ENCODE measurements at places on chromosomes 2 and 18.

DNA sequence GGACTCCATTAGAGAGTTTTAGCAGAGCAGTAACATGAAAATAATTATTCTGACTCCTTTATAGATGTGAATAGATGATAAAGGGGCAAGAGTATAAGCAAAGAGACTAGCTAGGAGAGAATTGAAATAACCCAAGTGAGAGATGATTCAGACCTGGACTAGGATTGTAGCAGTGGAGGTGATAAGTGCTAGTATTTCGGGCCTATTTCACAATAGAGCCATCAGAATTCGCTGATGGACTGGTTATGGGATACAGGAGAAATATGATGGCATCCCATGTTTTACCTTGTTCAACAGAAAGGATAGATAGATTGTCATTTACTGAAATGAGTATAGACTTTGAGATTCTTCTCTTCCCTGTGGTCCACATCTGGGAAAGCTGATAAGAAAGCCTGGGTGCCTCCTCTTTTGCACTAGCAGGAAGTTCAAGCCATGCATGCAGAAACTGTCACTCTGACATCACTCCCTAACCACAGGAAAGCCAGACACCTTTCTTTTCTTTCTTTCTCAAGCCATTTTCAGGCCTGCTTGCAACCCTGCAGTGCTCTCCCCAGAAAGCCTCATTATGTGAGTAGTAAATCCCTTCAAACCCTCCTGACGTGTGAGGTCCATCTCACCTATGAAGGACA lies 25.3 kb downstream of the DYNAP start:
- DNase-seq = no peak

DNA sequence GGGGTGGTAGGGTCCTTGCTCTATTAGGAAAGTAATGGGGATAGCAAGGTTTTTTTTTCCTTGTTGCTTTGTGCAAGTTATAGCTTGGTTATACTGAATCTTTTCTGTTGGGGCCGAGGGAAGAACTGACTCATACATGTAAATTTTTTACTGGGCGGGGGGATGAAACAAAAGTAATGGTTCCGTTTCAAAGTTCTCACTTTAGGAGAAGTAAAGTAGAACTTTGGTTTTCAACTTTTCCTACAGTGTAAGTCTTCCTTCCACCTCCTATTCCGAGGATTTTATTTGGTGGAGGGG lies 1.1 kb downstream of the AFTPH start:
- DNase-seq = no peak

GRCh38 chr2:163752267-163752666 lies 16.5 kb upstream of the FIGN start:
- DNase-seq = no peak

GRCh38 chr2:141557329-141558095 lies 573.3 kb downstream of the LRP1B start:
- no peak for DNase-seq

GRCh38 chr2:209145941-209146681 lies 277.7 kb upstream of the MAP2 start:
- no peak for DNase-seq

DNA sequence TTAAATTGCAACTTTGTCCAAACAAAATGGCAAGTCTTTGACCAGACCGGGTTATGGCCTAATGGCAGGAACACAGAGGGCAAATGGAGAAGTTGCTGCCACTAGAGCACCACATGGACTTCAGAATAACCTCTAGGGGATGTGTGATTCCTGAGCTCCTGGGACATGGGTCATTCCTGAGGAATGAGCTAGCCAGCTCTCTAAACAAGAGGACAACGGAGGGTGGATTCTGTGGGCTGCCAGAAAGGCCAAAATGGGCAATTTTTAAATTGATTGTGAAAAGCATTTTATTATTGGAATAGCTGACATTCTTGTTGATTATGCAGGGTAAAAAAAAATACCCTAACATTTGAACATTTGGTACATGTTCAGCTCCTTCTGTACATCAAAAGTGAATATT lies 109.8 kb upstream of the FZD5 start:
- no peak for DNase-seq

DNA sequence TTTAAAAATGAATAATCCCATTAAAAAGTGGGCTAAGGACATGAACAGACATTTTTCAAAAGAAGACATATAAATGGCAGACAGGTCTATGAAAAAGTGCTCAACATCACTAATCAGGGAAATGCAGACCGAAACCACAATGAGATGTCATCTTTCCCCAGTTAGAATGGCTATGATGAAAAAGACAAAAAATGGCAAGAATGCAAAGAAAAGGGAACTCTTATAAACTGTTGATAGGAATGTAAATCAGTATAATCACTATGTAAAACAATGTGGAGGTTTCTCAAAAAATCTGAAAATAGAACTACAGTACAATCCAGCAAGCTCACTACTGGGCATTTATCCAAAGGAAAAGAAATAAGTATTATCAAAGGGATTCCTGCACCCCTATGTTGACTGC lies 169.2 kb downstream of the METTL4 start:
- DNase-seq = no peak

DNA sequence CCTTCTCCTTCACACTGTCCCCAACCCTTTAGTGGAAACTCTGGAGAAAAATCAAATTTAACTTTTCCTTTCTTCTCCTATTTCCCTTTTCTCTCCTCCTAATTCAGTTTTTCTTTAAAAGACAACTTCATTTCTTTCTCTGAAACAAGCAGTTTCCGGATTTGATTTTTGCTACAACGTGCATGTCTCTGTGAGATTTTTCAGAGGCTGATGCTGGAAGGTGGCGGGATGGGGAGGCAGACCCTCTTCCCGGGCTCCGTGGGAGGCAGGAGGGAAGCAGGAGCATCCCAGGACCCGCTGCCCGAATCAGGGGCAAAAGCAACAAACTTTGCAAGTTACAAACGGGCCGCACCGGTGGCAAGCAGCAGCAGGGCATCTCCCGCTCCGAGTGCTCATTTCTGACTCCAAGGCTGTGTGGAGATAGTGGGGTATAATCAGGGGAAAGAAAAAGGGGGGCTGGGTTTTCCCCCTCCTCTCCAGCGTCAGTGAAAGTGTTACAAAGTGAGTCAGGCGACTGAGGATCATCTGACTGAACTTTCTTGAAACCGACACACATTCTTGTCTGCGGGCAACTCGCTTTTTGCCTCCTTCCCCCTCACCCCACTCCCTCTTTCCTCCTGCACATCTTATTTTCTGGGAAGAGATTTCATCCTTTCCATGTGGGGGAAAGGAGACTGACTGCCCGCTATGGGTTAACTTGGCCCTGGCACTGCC lies 6.4 kb downstream of the ZEB2 start:
- no peak for DNase-seq

DNA sequence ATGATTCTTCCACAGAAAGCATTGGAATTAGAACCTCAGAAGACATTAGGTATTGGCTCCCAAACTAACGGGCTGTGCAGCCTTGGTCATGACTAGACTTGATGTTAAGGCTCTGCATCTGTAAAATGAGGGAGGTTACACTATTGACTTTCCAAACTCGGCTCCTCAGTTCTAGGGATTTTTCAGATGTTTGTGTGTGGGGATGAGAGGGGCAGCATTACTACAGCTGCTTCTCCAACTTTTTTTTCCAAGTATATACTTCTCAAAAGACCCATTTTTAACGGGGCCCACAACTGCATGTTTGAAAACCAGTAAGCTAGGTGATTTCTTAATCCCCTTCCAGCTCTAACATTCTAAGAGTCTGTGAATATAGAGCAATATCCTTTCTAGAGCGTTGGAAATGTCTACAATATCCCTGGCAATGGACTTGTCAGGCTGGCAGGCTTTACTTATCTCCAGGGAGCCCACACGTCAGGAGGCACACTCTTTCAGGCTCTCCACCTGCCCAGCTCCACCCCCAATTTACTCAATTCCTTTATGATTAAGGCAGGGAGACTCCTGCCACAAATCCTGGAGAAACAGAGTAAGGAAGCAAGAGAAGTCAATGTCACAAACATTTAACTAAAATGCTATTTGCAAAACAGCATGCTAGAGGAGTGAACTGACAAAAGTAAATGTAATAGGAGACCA lies 844 bp upstream of the MPV17 start:
- no peak for DNase-seq

GRCh38 chr2:71671895-71672825 lies 218.8 kb downstream of the DYSF start:
- DNase-seq = no peak

DNA sequence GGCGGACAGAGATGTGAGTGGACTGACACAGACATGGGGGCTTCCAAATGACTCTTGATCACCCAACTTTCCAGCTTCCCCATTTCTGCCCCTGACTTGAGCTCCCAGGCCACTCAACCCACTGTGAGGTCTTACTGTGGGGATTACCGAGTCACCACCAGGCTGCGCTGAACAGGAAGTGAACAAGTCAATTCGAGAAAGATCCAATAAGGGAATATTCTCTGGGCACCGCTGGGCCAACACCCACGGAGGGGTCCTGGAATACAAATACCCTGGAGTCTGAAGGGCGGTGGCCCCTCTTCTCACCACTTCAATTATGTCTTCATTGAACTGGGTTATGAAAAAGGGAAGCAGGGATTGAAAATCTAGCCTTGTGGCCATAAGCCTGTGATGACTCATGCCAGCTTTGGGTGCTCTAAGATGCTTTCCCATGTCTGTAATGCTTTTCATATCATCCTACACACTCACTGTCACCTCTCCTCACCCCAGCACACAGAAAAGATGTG lies 37.7 kb downstream of the BCL11A start:
- no peak for DNase-seq

- no peak for DNase-seq
Observed at GRCh38 chr2:167127135-167127534, 238.9 kb downstream of the XIRP2 start.

DNA sequence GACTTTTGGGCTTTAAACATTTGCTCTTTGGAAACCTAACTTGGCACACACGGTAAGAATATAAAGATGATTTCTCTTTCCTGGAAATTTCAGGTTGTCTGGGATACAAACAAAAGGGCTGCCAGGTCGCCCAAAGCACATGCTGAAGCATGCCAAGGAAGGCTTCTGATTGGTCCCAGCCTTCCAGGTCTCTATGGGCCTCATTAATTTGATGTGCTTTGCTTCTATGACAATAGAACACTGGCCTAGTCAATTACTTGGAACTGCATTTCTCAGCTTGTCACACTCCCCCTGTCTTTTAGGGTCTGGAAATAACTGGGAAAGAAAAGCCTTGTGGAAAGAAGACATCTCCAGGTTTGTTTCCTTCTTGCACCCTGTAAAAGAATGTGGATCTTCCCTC lies 228.9 kb downstream of the ADCYAP1 start:
- DNase-seq = no peak

- DNase-seq = no peak
Observed at GRCh38 chr2:209565896-209566582, 142.2 kb downstream of the MAP2 start.

- DNase-seq = no peak
Observed at GRCh38 chr18:47893939-47894699, 36.3 kb downstream of the SMAD2 start.

GRCh38 chr18:78160961-78161656 lies 818.5 kb upstream of the SALL3 start:
- no peak for DNase-seq

- DNase-seq = no peak
Observed at GRCh38 chr18:49055754-49056172, 105.0 kb upstream of the SMAD7 start.

DNA sequence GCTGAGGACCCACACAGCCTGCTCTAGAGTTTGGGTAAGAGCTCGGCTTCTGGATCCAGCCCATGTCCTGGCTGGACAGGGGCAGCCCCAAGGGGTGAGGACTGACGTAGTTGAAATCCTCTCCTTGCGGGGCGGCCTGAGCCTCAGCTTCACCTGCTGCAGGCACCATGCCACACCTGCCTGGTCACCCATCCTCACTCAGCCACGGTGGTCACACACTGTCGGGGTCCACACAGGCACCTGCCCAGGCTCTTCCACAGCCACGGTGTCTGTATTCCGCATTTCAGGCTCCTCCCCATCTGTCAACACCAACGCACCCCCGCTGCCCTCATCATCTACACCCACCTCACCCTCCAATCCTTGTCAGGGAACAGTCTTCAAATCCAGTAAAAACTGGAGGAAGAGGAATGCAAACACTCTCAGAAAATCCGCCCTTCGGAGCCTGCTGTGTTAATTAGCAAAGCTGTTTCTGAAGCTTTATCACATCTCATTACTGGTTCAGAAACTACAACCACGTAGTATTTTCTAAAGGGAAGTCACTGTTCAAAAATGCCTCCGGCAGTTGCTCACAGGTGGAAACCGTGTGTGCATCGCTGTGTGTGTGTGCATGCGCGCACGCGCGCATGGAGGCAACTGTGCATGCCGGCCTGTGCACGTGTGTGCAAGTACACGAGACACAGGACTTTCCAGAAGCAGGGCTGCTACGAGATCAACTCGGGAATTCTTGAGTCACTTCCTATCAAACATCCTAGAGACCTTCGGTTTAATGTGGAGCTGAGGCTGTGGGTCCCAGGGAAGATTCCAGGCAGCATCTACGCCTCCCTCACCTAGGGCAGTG lies 38.2 kb downstream of the SLC66A2 start:
- no peak for DNase-seq

DNA sequence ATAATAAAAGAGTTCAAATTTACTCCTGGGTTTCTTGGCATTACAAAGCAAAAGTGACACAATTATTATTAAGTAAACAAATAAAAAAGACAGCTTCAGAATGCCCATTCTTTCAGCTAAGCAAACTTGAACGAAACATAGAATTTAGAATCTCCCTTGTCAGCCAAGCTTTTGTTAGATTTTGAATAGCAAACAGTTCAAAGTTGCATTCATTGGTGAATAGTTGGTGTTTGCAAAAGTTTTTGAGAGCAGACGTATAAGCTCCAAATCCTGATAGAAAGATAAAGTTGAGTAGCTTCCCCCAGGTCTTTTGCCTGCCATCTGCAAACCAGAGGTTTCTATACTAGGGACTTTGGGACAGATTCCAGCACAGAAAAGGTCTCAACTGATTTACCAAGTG lies 434.3 kb upstream of the TNP1 start:
- DNase-seq = no peak

DNA sequence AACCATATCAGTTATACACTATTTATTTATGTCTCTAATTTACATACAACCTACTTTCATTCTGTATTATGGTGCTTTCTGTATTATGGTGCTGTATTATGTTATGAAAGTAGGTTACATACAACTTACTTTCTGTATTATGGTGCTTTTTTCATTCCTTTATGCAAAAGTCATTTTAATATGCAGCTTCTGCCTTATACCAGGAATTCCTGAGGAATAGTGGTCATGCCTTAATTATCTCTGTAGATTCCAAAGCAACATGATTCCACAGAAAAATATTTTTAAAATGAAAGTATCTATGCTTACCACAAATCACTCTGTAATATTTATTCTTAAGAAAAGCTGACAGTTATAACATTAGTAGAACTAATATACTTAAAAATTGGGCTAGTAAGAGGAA lies 922.0 kb upstream of the NRXN1 start:
- no peak for DNase-seq

GRCh38 chr2:216551234-216552068 lies 52.8 kb downstream of the RPL37A start:
- DNase-seq = no peak

GRCh38 chr2:237875256-237876060 lies 16.0 kb downstream of the RAMP1 start:
- no peak for DNase-seq

- DNase-seq = no peak
Observed at GRCh38 chr2:32485399-32485798, 128.6 kb downstream of the BIRC6 start.

Measured in BE2C (cell line).